ENCODE measurements at places on chromosomes 16 and 17.

GRCh38 chr16:2473999-2474876, 689 bp upstream of the TBC1D24 start:
- H3K4me1 ChIP-seq: peaks cover 7% of the 10 kb centered on the region

DNA sequence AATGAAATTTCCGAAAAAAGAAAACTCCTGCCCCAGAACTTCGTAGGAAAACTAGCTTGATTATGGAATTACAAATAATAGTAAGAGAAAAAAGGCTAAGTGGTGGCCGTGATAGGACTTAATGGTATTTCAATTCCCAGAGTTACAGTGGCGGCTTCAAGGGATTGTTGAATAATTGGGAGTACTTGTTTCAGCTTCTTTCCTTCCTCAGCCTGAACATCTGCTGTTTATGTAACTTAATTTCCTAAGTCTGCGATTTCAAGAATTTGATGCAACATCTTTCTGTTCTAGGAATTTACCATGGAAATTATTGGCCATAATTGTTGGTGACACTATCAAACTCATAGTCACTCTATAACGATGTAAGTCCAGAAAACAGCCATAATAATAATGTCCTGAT, 684 bp upstream of the APPBP2 start:
- peaks cover 6% of the 10 kb centered on the region for H3K27me3 ChIP-seq
- H3K4me3 ChIP-seq: peak overlapping the region; percentile 97
- DNase-seq: no peak
- H3K36me3 ChIP-seq: peaks cover 12% of the 10 kb centered on the region
- peak overlapping the region; percentile 90 for H3K27ac ChIP-seq

DNA sequence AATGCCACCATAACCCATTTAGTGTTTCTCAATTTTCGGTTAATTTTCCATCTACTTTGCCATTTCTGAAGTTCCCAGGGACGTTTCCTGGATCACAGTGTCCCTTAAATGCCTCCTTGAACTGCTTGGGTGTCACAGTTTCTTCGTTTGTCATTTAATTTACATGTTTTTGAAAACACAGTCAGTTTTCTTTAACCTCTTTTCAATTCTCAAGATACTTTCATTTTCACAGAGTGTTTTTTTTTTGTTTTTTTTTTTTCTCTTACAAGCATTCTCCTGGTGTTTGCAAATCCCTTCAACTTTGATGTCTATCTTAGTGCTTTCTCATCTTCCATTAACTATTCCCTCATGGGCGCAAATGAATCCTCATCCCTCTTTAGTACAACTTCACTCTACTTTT, 283.7 kb downstream of the GRIN2A start:
- no peak overlapping the region for H3K4me3 ChIP-seq
- H3K36me3 ChIP-seq: no peaks in the 10 kb centered on the region

DNA sequence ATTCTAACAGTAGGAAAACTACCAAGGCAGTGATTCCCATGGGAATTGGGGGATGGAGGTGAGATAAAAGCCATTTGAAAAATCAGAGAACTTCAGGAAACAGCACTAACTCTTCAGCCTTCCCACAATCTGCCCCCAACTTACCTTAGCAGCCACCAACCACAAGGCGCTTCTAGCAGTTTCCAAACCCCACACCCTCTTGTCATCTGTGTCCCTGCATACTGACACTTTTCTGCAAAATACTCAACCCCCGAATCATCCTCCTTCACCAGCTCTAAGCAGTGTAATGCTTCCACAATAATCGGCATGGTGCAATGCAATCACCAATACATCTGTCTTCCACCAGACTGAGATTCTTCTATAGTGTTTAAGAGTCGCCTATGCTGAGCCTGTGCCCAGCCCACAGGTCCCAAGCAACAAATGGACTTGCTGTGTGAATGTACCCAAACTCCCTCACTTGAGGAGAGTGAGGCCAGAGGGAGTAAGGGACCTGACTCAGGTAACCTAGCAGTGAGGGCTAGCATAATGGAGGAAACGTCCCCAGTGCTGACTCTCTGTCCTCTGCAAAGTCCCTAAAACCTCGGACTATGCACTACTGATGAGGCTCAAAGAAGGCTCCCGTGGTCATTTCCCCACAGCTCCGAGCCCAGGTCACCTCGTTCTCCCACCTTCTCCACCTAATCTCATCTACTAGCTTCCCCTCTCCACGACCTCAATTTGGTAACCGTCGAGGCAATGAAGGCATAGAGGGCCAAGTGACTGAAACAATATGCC, 943 bp downstream of the DYNC1LI2 start:
- H3K27ac ChIP-seq: peak overlapping the region; percentile 24
- no peak for DNase-seq
- H3K27me3 ChIP-seq: peaks cover 4% of the 10 kb centered on the region
- peak overlapping the region; percentile 95 for H3K4me3 ChIP-seq
- H3K4me1 ChIP-seq: peaks cover 18% of the 10 kb centered on the region

GRCh38 chr17:81365148-81365600, 30.1 kb upstream of the BAHCC1 start:
- no peak overlapping the region for H3K4me3 ChIP-seq
- H3K27ac ChIP-seq: no peak overlapping the region
- H3K36me3 ChIP-seq: peaks cover 3% of the 10 kb centered on the region
- peaks cover 3% of the 10 kb centered on the region for H3K27me3 ChIP-seq
- DNase-seq: no peak

GRCh38 chr16:49620158-49620868, 235.6 kb downstream of the ZNF423 start:
- no peak overlapping the region for H3K27ac ChIP-seq
- H3K36me3 ChIP-seq: peaks cover 10% of the 10 kb centered on the region
- no peak for DNase-seq

GRCh38 chr17:28473542-28473941, at the start of gene SLC13A2:
Gene SLC13A2, plus strand, starts transcription at chr17:28473644. Its CDS starts 69 bp downstream, at chr17:28473713.
- peaks cover 15% of the 10 kb centered on the region for H3K27me3 ChIP-seq
- H3K4me1 ChIP-seq: peaks cover 35% of the 10 kb centered on the region
- peaks cover 3% of the 10 kb centered on the region for H3K36me3 ChIP-seq

- no peak overlapping the region for H3K27ac ChIP-seq
- no peak for DNase-seq
- no peak overlapping the region for H3K4me3 ChIP-seq
- H3K27me3 ChIP-seq: peaks cover 2% of the 10 kb centered on the region
- no peaks in the 10 kb centered on the region for H3K4me1 ChIP-seq
Measured at GRCh38 chr17:35189291-35189690, 4.9 kb downstream of the SLC35G3 start.

GRCh38 chr17:77315010-77315409, 174.2 kb downstream of the SEC14L1 start:
- no peak for DNase-seq
- no peak overlapping the region for H3K4me3 ChIP-seq
- peaks cover 20% of the 10 kb centered on the region for H3K4me1 ChIP-seq
- H3K27ac ChIP-seq: no peak overlapping the region
- no peaks in the 10 kb centered on the region for H3K36me3 ChIP-seq

GRCh38 chr17:16091773-16092172, 92.1 kb downstream of the TTC19 start:
- DNase-seq: no peak
- H3K27ac ChIP-seq: no peak overlapping the region
- H3K4me3 ChIP-seq: no peak overlapping the region
- H3K36me3 ChIP-seq: peaks cover 34% of the 10 kb centered on the region
- H3K4me1 ChIP-seq: no peaks in the 10 kb centered on the region

DNA sequence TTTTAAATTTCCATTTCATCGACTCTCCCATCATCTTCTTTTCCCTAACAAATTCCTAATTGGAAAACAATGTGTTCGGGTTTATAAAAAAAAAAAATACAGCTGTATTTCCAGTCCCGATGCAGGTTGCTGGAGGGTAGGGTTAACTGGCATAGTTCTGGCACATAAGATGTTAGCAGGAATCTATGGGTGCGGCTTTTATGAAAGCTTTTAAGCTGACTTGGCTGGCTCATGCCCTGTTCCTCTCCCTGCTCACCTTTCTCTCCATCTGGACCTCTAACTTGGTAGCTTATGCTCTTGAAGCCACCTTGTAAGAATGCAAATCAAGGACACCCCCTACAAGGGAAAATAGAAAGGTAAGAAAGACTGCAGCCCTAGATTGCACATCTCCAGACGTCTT, 33.2 kb upstream of the KCNJ2 start:
- no peaks in the 10 kb centered on the region for H3K27me3 ChIP-seq
- no peak overlapping the region for H3K27ac ChIP-seq
- no peak overlapping the region for H3K4me3 ChIP-seq
- DNase-seq: no peak
- no peaks in the 10 kb centered on the region for H3K4me1 ChIP-seq

- H3K36me3 ChIP-seq: no peaks in the 10 kb centered on the region
- peaks cover 37% of the 10 kb centered on the region for H3K4me1 ChIP-seq
- peak overlapping the region; percentile 57 for H3K27ac ChIP-seq
- H3K27me3 ChIP-seq: peaks cover 8% of the 10 kb centered on the region
Measured at GRCh38 chr16:86955136-86955855, 361.9 kb downstream of the C16orf95 start.

DNA sequence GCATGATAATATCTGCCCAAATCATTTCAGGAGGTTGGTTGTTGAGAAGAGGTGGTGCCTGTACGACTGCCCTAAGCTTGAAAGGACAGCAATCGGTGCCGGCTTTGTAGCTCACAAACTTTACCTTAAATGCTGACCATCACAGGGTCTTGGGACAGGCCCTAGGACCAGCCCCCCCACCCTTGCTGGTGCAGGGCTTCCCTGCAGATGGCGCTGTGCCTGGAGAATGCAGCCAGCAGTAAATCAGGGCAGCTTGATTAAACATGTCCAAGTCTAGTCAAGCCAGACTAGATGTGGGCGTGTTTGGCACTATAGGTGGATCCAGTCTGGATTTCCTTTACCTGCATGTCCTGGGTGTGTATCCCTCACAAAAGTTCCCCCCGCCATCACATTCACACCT, 135.5 kb upstream of the CRHR1 start:
- H3K27ac ChIP-seq: no peak overlapping the region
- no peak overlapping the region for H3K4me3 ChIP-seq
- H3K4me1 ChIP-seq: peaks cover 21% of the 10 kb centered on the region
- H3K36me3 ChIP-seq: no peaks in the 10 kb centered on the region
- peaks cover 8% of the 10 kb centered on the region for H3K27me3 ChIP-seq
- peak; percentile 38 for DNase-seq

- H3K4me1 ChIP-seq: peaks cover 18% of the 10 kb centered on the region
- H3K27ac ChIP-seq: no peak overlapping the region
- H3K36me3 ChIP-seq: peaks cover 17% of the 10 kb centered on the region
- no peak for DNase-seq
- no peak overlapping the region for H3K4me3 ChIP-seq
- H3K27me3 ChIP-seq: no peaks in the 10 kb centered on the region
Measured at GRCh38 chr16:87457061-87457611, 35.7 kb downstream of the ZCCHC14 start.

DNA sequence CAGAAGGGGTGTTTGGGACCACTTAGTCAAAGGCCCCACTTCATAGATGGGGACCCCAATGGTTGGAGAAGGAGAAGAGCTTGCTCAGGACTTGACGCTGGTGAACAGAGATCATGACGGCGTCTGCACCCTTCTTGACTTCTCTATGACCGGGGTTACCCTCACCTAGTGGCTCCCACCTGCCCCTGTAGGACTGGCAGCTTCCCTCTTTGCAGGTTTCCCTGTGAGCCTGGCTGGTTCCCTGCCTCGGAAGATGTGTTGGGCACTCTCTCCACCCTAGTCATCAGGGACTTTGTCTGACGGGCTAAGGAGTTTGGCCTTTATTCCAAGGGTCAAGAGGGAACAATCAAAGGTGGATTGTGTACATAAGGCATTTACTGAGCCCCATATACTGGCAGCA, 22.7 kb downstream of the TBX4 start:
- no peak overlapping the region for H3K27ac ChIP-seq
- no peak overlapping the region for H3K4me3 ChIP-seq
- no peaks in the 10 kb centered on the region for H3K36me3 ChIP-seq

GRCh38 chr17:55845385-55845784, 94.5 kb downstream of the PCTP start:
- H3K27ac ChIP-seq: no peak overlapping the region
- peaks cover 5% of the 10 kb centered on the region for H3K4me1 ChIP-seq
- no peaks in the 10 kb centered on the region for H3K27me3 ChIP-seq
- H3K36me3 ChIP-seq: no peaks in the 10 kb centered on the region

GRCh38 chr17:82376042-82376730, 4.6 kb downstream of the UTS2R start:
- no peak for DNase-seq
- peaks cover 5% of the 10 kb centered on the region for H3K27me3 ChIP-seq
- no peak overlapping the region for H3K4me3 ChIP-seq
